ENCODE measurements at places on chromosomes 6 and 20.
A peak's percentile ranks its signal among the peaks of the same experiment; 100 is the strongest.

- DNase-seq: peak; percentile 11
Observed at GRCh38 chr6:146876271-146877151, 277.7 kb downstream of the ADGB start.

DNA sequence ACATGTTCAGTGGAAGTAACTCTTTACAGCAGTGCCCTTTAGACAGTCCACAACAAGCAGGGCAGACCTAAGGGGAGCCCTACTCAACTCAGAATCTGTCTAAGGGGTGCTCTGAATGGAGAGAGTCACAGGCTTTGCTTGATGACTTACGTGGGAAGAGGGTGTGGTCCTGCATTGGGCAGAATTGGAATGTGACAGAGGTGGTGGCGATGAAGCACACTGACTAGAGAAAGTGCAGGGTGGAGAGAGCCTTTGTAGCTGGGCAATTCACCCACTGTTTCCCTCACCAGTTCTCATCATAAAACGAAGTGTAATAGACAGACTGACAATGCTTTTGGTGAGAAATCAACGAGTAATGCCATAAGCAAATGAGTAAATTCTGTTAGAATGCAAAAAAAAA lies 11.2 kb downstream of the TP53INP2 start:
- DNase-seq: peak; percentile 43

- DNase-seq: peak; percentile 96
Observed at GRCh38 chr6:140051521-140052512, 677.4 kb upstream of the CITED2 start.

- DNase-seq: no peak
Observed at GRCh38 chr6:161215876-161216615, 57.8 kb downstream of the AGPAT4 start.

- no peak for DNase-seq
Observed at GRCh38 chr6:1720620-1721322, 111.1 kb downstream of the FOXC1 start.

Data from epithelial cell of esophagus (primary cell).